ENCODE measurements at places on chromosomes 6 and 20. TPM values are rescaled to one million over a fixed set of nuclear protein-coding genes. Genes with fewer than 3 reads are reported as not detected.

SIRPA gene
- total RNA-seq = 25.2 TPM

GPR63 gene
- total RNA-seq = 0.64 TPM

C20orf202 gene
- total RNA-seq = not detected

CPNE5 gene
- total RNA-seq = 0.08 TPM

TTBK1 gene
- 0.03 TPM for total RNA-seq

SLA2 gene
- total RNA-seq = not detected

SLC17A3 gene
- 0.93 TPM for total RNA-seq
